ENCODE measurements at places on chromosomes 7 and 10. TPM values are rescaled to one million over a fixed set of nuclear protein-coding genes. Genes with fewer than 3 reads are reported as not detected.
A peak's percentile ranks its signal among the peaks of the same experiment; 100 is the strongest.

Gene TAS2R5
- total RNA-seq, result 4.4 TPM

Gene EGR2
- total RNA-seq, result not detected

Gene FAM180A
- total RNA-seq, result 5.8 TPM

Gene SKIDA1
- total RNA-seq, result under 0.01 TPM

Gene CYP2C19
- 0.89 TPM for total RNA-seq

Gene NUDCD3
- total RNA-seq, result 69.0 TPM

Gene MNX1
- total RNA-seq, result 80.2 TPM

Gene R3HCC1L
- total RNA-seq, result 97.6 TPM

Gene MMP21
- total RNA-seq, result 0.45 TPM

Gene ATG9B
- not detected for total RNA-seq

Gene MYO1G
- 1.8 TPM for total RNA-seq

Gene VSTM2A
- not detected for total RNA-seq

Gene CFTR
- 14.5 TPM for total RNA-seq

Gene TAS2R41
- total RNA-seq, result 1.5 TPM

Gene TMEM196
- total RNA-seq, result not detected

DNA sequence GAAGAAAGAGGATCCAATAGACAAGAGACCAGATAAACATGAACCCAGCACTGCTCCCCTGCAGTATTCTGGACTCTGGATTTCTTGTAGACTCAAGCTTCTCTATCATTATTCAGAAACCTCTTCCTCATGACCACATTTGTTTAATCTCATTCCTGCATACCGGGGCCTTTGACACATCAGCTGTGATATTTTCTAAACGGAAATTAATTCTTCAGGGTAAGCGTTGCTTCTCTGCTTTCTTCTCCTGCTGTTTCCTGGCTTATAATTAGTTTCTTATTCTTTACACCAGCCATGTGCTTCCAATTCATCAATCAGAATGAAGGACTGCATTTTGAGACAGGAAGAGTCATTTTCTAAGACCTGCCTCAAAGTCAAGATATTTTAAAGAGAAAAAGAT is 54.2 kb upstream of the TARP start:
- DNase-seq, result no peak

DNA sequence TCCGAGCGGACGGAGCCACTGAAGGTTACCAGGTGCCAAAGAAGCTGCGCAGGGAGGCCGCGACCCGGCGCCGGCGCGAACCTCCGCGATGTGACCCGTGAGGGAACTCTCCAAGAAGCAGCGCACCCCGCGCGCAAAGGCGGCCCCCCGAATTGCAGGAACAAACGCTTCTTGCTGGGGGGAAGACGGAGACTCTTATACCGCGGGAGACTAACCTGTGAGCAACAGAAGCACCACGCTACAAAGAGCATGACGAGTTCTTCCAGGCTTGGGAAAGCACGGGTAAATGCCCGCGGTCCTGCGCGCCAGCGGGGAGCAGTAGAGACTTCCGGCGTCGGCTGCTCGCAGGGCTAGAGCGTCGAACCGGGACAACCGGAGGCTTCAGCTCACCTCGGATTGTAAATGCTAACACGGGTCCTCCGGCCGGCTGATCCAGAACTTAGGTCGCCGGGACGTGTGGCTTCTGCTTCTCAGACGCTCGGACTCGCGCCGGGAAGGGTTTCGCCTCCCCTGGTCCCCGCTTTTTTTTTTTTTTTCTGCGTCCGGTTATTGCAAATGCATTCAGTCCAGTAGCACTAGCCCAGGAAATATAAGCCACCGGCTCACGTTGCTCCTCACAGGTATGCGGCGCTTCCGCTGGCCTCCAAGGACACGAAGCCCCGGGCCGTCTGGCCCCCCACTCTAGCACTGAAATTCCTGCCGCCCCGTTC is at the start of gene COA1:
COA1 (minus strand) TSS at position 310 of the 710 bp plus-strand sequence. CDS start 80,909 bp downstream, outside the sequence.
- DNase-seq, result peak; percentile 84

- peak; percentile 79 for DNase-seq
These were observed 157.2 kb upstream of the ZNF92 start for GRCh38 chr7:65216469-65216868.

DNA sequence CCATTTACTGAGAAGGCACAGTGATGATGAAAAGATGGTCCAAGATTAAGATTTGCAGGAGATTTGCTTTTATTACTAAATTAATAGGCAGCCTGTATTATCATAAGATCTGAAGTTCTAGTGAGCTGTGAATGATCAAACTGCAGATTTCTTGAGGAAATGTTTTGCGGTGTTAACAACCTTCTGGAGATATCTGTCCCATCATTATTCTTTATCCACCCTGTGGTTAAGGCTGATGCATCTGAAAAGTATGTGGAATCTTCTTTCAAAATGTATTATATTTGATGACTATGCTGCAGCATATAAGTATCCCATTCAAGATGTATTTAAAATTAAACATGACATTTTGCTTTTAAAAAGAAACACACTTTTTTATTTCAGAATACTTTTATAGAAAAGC is 150.3 kb downstream of the POLR1F start:
- no peak for DNase-seq

DNA sequence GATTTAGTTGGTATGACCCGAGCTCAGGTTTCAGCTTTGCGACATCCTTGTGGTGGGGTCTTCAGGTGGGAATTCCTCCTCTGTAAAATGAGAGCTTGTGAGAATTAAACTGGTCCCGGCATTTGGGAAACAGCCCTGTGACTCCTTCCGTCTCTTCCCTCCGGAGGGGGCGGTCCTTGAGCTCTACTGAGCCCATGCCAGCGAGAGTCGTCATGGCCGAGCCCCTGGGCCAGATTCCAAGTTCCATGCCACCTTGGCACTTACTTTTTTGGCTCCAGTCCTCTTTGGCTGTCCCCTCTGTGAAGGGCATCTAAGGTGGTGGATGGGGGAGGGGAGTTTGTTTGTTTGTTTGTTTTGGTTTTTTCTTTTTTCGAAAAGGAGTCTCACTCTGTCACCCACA is 47.6 kb downstream of the GTF2IRD1 start:
- DNase-seq, result no peak

GRCh38 chr7:26587536-26587935 is 276.9 kb downstream of the SKAP2 start:
- no peak for DNase-seq

GRCh38 chr10:67696029-67696428 is at the start of gene CTNNA3:
Gene CTNNA3 (minus strand): TSS chr10:67696195.
- DNase-seq, result no peak

GRCh38 chr7:97982647-97983046 is 7.3 kb downstream of the OCM2 start:
- DNase-seq, result no peak

DNA sequence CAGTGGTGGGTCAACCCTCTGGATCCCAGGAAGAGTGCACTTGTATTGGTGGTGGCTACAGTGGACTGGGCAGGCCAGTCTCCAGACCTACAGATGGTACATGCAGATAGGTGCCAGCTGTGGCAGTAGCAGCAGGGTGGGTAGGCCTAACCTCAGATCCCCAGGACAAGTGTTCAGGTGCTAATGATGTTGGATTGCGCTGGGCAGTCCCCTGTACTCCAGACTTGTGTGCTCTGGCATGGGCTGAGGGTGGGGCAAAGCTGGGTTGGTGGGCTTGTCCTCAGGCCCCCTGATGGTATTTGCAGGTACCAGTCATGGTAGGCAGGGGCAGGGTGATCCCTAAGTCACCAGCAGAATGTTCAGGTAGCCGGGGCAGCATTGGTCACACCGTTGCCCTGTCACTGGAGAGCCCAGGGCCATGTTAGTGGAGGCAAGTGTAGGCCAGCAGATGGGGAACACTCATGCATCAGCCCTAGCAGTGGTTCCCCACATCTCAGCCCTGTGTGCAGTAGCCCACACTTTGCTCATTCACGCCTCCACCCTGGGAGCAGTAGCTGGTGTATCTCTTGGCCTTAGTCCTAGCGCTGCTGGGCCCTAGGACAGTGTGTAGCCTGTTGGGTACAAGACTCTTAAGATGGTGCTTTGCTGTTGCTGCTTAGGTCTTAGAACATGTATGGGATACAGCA is 171.3 kb downstream of the MLLT10 start:
- DNase-seq, result no peak

GRCh38 chr10:105071980-105072379 is 430.9 kb downstream of the SORCS3 start:
- DNase-seq, result no peak

- DNase-seq, result no peak
These were observed 42.1 kb upstream of the NKX6-2 start for GRCh38 chr10:132827861-132828539.

DNA sequence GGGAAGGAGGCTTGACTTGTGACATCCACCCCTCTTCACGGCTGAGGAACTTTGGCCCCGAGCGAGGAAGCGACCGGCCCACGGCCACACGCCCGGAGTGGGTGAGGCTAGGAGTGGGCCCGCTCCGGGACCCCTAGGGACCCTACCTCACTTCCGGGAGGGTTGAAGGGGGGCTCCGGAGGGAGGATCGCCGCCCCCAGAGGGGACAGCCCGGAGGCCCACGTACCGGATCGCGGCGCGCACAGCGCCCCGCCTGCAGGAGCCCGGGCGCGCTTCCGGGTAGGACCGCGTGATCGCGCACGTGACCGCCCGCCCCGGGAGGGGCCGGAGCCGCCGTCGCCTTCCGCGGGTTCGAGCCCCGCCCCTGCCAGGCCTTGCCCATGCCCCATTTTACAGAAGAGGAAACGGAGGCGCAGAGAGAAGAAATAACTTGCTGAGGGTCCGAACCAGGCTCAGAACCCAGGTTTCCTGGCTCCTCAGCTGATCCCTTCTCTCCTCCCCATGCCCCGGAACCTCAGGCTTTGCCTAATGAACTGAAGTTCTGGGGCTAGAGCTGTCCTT is at the start of gene HPS1:
HPS1 (minus strand) TSS at position 275 of the 561 bp plus-strand sequence. CDS start 3,695 bp downstream, outside the sequence.
- peak; percentile 82 for DNase-seq

DNA sequence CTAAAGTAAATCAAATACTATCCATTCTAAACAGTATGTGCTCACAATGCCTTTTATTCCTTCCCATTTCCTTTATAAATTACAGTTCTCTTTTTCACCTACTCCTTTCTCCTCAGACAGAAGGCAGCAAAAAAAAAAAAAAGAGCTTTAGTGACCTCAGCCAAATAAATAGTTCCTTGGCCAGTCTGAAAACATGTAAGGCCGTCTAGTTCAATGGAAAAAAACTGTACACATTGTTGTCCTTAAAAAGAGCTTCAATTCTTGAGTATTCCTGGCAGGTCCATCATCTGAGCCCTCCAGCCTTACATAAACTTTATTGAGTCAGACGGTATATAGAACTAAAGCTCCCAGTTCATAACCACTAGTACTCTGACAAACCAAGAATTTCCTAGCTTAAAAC is 185.4 kb downstream of the CACNA2D1 start:
- no peak for DNase-seq

- DNase-seq, result no peak
These were observed 105.8 kb downstream of the BMPER start for GRCh38 chr7:34011017-34011695.

DNA sequence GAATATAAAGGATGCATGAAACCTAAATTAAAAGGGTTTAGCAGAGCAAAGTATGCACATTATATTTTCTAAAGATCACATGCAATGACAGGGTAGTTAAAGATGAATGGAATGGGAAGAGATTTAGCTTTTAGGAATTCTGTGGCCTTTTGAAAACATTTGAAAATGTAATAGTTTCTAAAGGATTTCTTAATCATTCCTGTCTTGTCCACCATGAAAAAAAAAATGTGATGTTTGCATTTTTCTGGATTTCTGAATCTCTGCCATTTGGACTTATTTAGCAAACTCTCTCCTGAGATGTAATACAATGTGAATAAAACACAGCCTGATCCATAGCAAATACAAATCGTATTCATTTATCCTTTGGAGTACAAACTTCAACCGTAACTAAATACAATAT is 126.6 kb upstream of the RAB11FIP2 start:
- no peak for DNase-seq

DNA sequence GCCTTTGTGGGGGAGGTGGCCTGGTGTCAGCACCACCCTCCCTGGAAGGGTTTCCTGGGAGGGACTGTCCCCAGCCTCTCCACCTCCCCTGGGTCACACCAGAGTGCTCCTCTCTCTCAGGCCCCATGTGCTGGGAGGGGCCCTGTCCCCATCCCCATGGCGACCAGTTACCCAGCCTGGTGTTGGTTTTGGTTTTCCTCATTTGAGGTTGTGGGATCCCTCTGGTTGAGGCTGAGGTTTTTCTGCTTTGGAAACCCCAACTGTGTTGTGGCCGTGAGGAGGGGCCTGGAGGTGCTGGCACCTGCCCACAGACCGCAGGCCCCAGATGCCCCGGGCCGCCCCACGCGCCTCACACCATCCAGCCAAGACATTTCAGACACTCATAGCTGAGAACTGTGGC is 106.3 kb downstream of the GRK5 start:
- no peak for DNase-seq

- DNase-seq, result no peak
These were observed 726.9 kb downstream of the TNS3 start for GRCh38 chr7:46854958-46855473.

DNA sequence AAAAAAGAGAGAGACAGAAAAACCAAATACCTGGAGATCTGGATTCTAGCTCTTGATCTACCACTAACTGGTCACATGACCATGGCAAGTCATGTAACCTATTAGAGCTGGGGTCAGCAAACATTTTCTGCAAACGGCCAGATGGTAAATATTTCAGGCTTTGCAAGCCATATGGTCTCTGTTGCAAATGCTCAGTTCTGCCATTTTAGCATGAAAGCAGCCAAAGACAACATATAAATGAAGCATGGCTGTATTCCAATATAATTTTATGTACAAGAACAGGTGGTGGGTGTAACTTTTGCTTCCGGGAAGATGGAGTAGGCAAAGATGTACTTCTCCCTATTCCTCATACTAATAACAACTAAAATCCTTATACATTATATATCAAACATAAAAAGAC is 6.7 kb downstream of the FRA10AC1 start:
- no peak for DNase-seq

GRCh38 chr10:6399231-6399741 is 180.8 kb downstream of the PRKCQ start:
- no peak for DNase-seq

GRCh38 chr10:115956225-115957011 is 316.6 kb downstream of the GFRA1 start:
- no peak for DNase-seq

DNA sequence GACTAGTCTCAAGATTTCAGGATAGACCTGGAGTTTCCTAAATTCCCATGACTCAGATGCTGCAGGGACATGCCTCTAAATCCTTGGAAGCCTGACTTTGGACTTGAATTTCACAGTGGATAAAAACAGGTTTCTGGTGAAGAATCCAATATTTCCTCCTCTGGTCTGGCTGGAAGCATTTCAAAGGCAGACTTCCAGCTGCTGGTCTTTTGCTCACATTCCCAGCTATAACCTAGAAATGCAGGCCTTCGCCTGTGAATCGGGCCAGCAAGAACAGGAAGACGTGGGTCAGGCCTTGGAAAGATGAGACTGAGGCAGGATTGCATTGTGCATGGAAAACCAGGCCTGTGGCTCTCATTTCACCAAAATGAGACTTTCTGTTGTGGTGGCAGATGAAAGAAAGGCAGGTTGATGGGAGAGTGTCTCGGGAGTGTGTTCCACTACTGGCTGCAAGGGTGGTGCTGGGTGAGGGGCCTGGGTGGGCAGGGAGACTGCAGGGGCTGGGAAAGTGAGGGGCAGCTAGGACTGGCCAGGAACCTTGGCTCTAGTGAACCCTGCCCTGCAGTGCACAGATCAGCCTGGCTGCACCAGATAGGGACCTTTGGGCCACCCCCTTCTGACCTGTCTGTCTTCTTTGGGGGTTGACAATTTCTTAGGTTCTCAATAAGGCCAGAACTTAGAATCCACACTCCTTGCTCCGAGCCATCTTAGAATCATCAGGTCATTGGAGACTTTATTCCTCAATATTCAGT is 488.8 kb upstream of the MKI67 start:
- DNase-seq, result peak; percentile 44
